ENCODE measurements at places on chromosomes 5 and 9.

DNA sequence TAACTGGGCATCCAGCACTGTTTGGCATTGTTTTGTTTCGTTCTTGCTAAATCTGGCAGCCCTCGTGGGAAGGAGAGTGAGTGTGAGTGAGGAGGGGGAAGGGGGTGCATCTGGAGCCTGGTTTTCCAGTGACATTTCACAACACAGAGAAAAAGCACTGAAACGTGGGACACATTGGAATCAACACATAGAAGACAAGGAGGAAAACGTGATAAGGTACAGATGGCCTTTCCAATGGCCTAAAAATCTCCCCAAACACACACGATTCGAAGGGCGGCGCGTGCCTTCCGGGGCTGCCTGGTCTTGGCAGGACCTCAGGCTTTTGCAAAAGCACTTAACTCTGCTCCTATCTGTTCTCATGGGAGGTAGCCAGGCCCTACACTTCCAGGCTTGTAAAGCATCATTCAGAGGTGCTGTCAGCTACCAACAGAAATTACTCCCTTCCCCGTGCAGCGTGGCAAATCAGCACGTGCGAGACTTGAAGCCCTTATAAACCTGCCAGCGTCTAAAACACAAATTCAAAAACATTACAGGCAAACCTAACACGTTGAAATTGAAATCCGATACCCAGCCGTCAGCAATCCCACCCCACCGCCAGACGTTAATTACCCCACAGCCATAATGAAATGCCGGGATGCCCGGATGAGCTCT, 129.4 kb downstream of the OLFM1 start:
- DNase-seq, result no peak

GRCh38 chr5:154603953-154604679, 126.1 kb upstream of the HAND1 start:
- DNase-seq, result no peak

DNA sequence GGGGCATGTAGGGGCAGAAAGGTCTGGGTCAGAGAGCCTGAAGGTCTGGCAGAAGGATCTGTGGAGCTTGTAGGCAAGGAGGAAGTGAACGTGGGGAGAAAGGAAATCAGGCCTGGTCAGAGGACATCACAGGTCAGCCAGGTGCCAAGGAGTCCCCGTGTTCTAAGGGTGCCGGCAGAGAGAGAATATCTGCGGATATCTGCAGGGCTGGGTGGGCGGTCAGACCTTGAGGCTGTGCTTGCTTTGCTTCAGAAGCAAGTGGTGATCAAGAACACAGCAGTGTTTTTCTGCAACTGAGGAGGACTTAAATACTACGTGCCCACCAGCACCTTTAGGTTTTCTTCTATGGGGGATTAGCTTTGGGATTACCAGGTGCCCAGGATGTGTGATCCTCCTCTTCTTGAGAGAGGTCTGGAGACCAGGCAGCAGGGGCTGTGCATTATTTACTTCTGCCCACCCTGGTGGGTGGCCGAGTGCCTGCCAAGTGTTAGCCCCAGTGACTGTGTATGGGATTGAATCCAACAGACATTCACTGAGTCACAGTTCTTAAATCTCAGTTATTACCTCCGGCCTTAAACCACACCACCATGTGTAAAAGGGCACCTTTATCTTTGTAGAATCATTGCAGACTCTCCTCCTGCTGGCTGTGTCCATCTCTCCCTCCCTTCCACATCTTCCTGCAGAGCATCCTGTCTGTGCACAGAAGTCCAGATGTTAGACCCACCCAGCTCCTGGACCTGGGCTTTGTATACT, 12.5 kb upstream of the SHB start:
- DNase-seq, result no peak

DNA sequence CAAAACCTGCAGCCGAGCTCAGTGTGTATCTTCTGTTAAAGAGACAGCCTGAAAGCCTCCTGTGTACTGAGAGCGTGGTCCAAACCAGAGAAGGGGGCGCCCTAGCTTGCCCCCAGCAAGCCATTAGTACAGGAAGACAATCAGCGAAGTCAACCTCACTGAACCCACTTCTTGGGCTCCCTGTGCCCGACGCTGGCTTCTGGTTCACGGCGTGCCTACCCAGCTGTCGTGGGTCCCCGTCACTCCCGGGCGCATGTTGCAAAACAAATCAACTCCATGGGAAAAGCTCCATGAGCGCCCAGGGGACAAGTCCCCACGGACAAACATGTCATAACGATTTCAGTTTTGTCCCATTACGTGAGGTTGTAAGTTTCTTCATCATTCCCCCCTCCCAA, 326.9 kb downstream of the SH3GL2 start:
- DNase-seq, result no peak

- DNase-seq, result no peak
These were observed 24.7 kb upstream of the RAPGEF1 start for GRCh38 chr9:131764568-131764967.

- DNase-seq, result no peak
These were observed 52.9 kb upstream of the SLC28A3 start for GRCh38 chr9:84393266-84393950.

- DNase-seq, result no peak
These were observed 86.0 kb upstream of the RASGRF2 start for GRCh38 chr5:80874162-80874561.

DNA sequence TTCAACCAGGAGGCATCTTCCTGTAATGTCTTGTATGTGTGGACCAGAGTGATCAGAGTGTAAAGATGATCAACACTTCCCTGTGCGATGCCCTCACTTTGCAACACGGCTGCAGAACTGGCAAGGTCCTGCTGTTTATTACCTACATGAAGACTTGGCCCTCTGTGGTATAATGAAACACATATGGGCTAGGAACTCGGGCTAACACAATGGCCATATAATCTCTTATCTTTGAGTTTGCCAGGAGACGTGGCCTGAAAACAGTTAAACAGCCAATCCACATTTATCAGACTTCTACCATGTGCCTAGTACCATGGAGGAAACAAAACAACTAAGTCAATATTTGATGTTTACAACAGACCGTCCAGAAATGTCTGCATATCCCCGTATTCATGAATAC, 145.5 kb downstream of the ZNF462 start:
- no peak for DNase-seq
